HFFc6 (cell line): ENCODE measurements at places on chromosomes 2 and 18. TPM values are rescaled to one million over a fixed set of nuclear protein-coding genes. Genes with fewer than 3 reads are reported as not detected.
A peak's percentile ranks its signal among the peaks of the same experiment; 100 is the strongest.

Gene DUSP2
- total RNA-seq: 10.1 to 18.0 TPM (median 14.1 TPM) in 3 replicates

Gene FIGN
- 1.6 to 3.4 TPM (median 2.8 TPM) in 3 replicates for total RNA-seq

Gene CCDC150
- 1.4 to 2.1 TPM (median 1.9 TPM) in 3 replicates for total RNA-seq

Gene ZNF385B
- total RNA-seq: 0.16 to 0.24 TPM in 2 of 3 replicates, not detected in the other

Gene SLC5A6
- total RNA-seq: 25.2 to 32.2 TPM (median 29.4 TPM) in 3 replicates

Gene GAL3ST2
- 0.17 to 0.28 TPM in 2 of 3 replicates, not detected in the other for total RNA-seq

Gene UGT1A4
- not detected in 3 replicates for total RNA-seq

Gene NMUR1
- total RNA-seq: not detected in 2 replicates

Gene RAD51AP2
- not detected in 3 replicates for total RNA-seq

GRCh38 chr2:240060977-240061591 lies 7.8 kb upstream of the OR6B3 start:
- DNase-seq: peak; percentile 52
- no peaks in the 10 kb centered on the region for H3K4me1 ChIP-seq

DNA sequence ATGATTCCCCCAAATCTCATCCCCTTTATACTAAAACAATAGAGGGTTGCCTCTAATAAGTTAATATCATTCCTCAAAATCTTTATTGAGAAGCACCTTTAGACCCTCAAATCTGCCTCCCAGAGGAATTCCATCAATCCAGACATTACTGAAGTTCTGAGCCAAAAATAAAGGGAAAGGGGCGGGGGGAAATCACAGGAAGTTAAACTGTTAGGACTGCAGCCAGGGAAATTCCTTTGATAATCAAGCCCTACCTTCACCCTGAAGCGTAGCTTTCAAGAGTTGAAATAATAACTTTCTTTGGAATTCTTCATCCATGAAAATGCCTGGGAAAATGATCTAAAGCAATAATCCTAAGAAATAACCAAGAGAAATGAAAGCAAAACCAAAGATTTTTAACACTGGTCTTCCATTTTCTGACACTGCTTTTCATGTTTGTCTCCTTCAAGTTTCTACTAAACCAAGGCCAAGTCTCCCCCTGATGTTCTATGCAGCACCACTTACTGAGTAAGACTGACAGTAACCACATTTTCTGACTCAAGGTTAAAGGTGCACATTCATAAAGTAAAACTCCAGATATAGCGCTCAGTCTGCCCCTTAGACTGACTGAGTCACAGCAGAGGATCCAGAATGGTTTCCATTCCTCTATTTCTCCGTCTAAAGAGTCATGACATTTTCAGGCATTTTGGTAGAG lies 78.2 kb downstream of the TCF4 start:
- peak overlapping the region; percentile 94 for H3K27ac ChIP-seq
- DNase-seq: peak; percentile 88
- peaks cover 63% of the 10 kb centered on the region for H3K4me1 ChIP-seq

GRCh38 chr2:85073033-85073432 lies 60.2 kb upstream of the TCF7L1 start:
- no peak overlapping the region for H3K27ac ChIP-seq
- no peak for DNase-seq
- H3K36me3 ChIP-seq: no peaks in the 10 kb centered on the region
- no peak overlapping the region for H3K4me3 ChIP-seq

- no peak overlapping the region for H3K27ac ChIP-seq
- H3K36me3 ChIP-seq: no peaks in the 10 kb centered on the region
- H3K27me3 ChIP-seq: no peaks in the 10 kb centered on the region
Observed at GRCh38 chr18:50582500-50582899, 22.6 kb downstream of the MAPK4 start.

DNA sequence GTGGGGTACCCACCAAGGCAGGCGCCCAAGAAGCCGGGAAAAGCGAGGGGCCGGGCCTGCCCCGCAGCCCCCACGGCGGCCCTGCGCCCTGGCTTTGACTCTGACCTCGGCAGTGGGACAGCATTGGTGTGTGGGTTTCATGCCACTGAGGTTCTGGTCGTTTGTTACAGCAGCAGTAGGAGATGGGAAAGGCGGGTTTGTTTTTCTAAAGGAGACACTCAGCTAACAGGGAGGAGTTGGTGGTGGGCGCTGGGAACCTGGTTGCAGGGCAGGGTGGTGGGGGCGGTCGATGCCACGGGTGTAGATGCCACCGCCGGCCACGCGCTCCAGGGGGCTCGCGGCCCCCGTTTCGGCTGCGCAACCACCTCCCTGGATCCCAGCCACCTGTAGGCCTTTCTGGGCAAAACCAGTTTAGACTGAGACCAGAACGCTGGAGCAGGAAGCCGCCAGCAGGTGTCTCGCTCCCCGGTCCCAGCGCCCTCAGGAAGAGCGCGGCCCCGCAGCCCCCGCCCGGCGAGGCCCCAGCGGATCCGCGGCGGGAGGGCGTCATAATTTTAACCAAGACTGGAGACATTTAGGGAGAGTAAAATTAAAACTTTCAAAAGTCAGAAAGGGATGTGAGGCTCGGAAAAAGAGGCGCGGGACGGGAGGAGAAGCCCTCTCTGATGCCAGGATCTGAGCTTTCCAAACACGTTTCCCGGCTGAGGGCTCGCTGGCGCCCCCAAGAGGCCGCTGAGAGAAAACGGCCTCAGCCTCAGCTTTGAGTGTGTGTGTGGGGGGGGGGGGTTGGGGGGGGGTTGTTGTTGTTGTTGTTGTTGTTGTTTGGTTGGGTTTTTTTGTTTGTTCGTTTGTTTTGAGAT lies 17.4 kb downstream of the CIDEA start:
- peaks cover 11% of the 10 kb centered on the region for H3K27me3 ChIP-seq
- peak; percentile 75 for DNase-seq
- no peaks in the 10 kb centered on the region for H3K36me3 ChIP-seq
- H3K4me3 ChIP-seq: peak overlapping the region; percentile 87
- H3K27ac ChIP-seq: peak overlapping the region; percentile 83

DNA sequence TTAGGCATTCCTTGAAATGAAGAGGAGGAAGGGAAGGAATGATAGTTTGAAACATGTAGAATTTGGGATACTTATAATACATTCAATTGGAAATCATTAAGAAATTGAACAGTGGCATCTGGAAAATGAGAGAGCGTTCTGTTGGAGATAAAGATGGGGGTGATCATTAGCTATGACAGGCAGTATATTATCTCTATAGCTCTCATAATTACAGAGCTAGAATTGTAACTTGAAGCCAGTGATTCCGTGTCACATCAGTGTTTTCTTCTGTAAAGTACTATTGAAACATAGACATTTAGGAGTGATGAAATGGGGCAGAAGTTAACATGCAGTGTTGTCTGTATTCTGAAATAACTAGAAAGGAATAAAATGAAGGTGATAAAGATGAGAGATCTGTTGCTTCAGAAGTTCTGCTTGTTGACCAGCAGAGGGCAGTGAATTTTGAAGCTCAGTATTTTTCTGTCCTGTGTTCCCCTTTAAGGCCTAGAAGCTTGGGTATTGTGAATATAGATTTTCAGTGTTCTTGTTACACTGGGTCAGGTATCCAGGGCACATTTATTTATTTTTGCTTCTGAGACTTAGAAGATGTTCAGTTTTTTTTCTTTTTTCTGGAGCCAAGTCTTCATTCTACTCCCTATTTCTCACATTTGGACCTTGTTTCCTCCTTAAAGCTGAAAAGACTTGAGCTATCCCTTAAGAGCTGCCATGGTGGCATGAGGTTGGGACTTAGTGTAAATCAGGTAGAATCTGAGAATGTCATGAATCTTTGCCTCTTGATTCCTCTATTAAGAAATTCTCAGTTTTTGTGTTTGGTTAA lies 157.4 kb downstream of the TAF4B start:
- DNase-seq: peak; percentile 54
- no peak overlapping the region for H3K4me3 ChIP-seq
- no peaks in the 10 kb centered on the region; the same call in 1 of the 2 replicates for H3K27me3 ChIP-seq

GRCh38 chr2:20447437-20448245 lies 767 bp downstream of the RHOB start:
- peak overlapping the region; percentile 89 for H3K4me3 ChIP-seq
- peak overlapping the region; percentile 93 for H3K27ac ChIP-seq
- peaks cover 22% of the 10 kb centered on the region for H3K36me3 ChIP-seq
- DNase-seq: no peak

DNA sequence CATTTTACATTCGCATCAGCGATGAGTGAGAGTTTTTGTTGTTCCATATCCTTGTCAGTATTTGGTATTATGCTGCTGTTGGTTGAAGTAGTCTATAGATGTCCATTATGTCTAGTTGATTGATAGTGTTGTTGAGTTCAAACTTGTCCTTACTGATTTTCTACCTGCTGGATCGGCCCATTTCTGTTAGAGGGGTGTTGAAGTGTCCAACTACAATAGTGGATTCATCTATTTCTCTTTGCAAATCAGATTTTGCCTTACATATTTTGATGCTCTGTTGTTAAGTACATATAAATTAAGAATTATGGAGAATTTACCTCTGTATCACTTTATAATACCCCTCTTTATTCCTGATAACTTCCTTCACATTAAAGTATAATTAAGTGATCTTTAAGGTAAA lies 8.7 kb downstream of the SPOPL start:
- no peaks in the 10 kb centered on the region; the same call in 1 of the 2 replicates for H3K27me3 ChIP-seq
- no peak for DNase-seq
- H3K27ac ChIP-seq: no peak overlapping the region
- no peak overlapping the region for H3K4me3 ChIP-seq

DNA sequence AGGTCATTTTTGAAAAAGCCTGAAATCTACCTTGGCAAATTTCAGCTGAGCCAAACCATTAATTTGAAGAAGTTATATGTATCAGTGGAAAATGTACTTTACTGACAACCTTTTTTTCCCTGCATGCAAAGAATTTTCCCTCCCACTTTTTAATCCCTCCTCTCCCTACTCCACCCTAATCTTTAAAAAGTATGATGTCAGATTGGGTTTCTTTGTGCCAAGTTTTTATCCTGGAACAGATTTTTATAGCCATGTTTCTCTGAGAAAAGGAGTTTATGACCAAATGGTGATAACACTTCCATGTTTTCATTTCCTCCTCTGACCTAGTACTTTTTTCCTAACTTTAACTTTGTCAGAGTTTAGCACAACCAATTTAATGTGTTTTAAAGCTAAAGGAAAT lies 250.3 kb upstream of the FOSL2 start:
- H3K4me1 ChIP-seq: peaks cover 22% of the 10 kb centered on the region
- H3K4me3 ChIP-seq: no peak overlapping the region
- no peaks in the 10 kb centered on the region for H3K27me3 ChIP-seq
- no peak for DNase-seq
- no peak overlapping the region; the same call in 1 of the 2 replicates for H3K27ac ChIP-seq

DNA sequence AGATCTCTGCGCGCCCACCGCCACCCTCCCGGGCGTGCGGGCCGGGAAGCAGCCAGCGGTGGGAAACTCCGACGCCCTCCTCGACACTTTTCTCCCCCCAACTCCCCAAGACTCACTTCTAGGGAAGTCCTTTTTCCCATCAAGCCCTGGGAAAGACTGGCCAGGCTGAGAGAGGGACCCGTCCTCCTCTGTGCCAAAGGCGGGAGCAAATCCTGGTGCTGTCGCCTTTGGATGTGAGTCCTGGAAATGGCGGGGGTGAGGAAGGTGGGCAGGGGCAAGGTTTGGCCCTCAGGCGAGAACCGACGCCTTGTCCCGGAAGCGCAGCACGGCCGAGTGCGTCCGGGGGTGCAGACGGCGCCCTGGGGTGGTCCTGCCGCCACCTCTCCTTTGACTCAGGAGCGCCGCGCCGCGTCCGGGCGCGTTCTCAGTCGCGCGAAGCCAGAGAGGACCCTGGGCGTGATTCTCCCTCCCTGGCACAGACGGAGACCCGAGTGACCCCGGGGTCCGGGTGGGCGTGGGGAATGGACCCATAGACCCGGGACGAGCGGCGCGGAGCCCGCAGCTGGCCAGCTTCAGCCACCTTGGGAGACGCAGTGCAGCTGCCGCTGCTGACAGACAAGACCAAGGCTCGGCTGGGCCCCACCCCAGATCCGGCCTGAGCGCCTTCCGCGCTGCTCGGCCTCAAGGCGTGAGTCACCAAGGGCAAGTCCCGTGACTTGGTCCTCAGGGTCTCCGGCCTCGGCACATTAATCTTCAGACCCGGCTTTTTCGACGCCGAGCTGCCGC lies 3.5 kb upstream of the LBX2 start:
- peaks cover 55% of the 10 kb centered on the region for H3K4me1 ChIP-seq

- no peaks in the 10 kb centered on the region; the same call in 1 of the 2 replicates for H3K27me3 ChIP-seq
- H3K4me1 ChIP-seq: no peaks in the 10 kb centered on the region
- H3K36me3 ChIP-seq: peaks cover 4% of the 10 kb centered on the region; the same call in 1 of the 2 replicates
- H3K4me3 ChIP-seq: no peak overlapping the region
- no peak for DNase-seq
Observed at GRCh38 chr2:17171446-17172049, 346.7 kb downstream of the RAD51AP2 start.

GRCh38 chr2:150459281-150459680 lies 28.2 kb downstream of the RND3 start:
- no peaks in the 10 kb centered on the region for H3K36me3 ChIP-seq
- H3K4me1 ChIP-seq: peaks cover 17% of the 10 kb centered on the region
- no peak overlapping the region for H3K27ac ChIP-seq

DNA sequence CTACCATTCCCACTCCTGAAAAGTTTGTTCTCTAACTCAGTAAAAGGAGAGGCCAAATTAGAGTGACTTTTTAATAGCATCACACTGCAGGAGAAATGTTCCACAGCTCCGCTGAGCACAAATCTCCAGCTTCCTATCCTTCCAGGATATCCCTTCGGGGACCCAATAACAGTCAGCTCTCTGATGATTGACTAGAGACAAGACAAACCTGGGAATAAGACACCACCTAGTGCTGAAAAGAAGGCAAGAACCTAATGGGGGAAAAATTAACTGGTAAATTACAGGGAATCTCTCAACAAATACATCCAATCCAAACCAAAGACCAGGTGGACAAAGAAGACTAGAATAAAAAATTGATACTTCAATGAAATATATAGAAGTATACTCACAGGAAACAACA lies 977.1 kb upstream of the SOX11 start:
- H3K27ac ChIP-seq: no peak overlapping the region
- H3K27me3 ChIP-seq: peaks cover 2% of the 10 kb centered on the region; the same call in 1 of the 2 replicates
- no peak for DNase-seq
- H3K36me3 ChIP-seq: no peaks in the 10 kb centered on the region; the same call in 1 of the 2 replicates

- no peak overlapping the region for H3K4me3 ChIP-seq
- H3K27me3 ChIP-seq: no peaks in the 10 kb centered on the region
- peak overlapping the region; percentile 2; the same call in 1 of the 2 replicates for H3K27ac ChIP-seq
- DNase-seq: peak; percentile 4
- peaks cover 39% of the 10 kb centered on the region for H3K4me1 ChIP-seq
- H3K36me3 ChIP-seq: no peaks in the 10 kb centered on the region
Observed at GRCh38 chr2:188852772-188853171, 121.4 kb upstream of the COL3A1 start.

- peaks cover 7% of the 10 kb centered on the region for H3K27me3 ChIP-seq
- peak; percentile 61 for DNase-seq
- H3K36me3 ChIP-seq: peaks cover 22% of the 10 kb centered on the region
- H3K4me3 ChIP-seq: peak overlapping the region; percentile 68
Observed at GRCh38 chr2:201882353-201883090, 76.2 kb downstream of the CDK15 start.

DNA sequence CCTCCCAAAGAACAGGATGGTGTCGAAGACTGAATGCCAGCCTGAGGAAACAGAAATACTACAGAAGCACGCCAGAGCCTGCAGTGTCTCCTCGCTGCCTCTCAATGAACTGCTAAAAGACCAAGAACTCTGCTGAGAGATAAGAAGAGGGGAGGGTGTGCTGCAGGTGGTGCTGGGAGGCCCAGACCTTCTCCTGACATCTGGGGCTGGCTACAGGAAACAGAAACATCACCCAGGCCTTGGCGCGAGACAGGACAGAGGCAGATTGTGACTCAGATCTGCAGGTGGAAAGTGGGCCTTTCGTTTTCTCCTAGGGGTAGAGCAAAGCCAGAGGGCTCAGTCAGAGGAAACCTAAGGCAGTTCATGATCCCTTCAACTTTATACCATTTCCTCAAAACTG lies 250.3 kb upstream of the TCF4 start:
- H3K36me3 ChIP-seq: peaks cover 51% of the 10 kb centered on the region
- peaks cover 39% of the 10 kb centered on the region for H3K4me1 ChIP-seq
- no peak for DNase-seq
- H3K4me3 ChIP-seq: no peak overlapping the region; the same call in 1 of the 2 replicates
- no peak overlapping the region for H3K27ac ChIP-seq
